Epithelial cell of proximal tubule (primary cell): ENCODE measurements at places on chromosomes 5 and 9. TPM values are rescaled to one million over a fixed set of nuclear protein-coding genes. Genes with fewer than 3 reads are reported as not detected.

DNA sequence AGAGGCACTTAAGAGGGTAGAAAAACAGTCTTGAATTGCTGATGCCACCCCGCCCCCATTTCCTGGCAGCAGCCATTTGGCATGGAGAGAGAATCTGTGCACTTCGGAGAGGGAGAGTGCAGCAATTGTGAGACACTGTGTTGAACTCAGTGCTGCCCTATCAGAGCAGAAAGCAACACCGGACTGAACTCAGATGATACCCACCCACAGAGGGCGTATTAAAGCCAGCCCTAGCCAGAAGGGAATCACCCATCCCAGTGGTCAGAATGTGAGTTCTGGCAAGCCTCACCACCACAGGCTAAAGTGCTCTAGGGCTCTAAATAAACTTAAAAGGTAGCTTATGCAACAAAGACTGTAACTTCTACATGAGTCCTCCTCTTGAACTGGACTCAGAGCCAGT is 88.4 kb upstream of the RGS7BP start:
- no peak for DNase-seq

- no peak for DNase-seq
Observed at GRCh38 chr9:35042081-35042604, 30.3 kb downstream of the VCP start.

GRCh38 chr5:96628406-96628805 is 33.8 kb upstream of the CAST start:
- no peak for DNase-seq

DNA sequence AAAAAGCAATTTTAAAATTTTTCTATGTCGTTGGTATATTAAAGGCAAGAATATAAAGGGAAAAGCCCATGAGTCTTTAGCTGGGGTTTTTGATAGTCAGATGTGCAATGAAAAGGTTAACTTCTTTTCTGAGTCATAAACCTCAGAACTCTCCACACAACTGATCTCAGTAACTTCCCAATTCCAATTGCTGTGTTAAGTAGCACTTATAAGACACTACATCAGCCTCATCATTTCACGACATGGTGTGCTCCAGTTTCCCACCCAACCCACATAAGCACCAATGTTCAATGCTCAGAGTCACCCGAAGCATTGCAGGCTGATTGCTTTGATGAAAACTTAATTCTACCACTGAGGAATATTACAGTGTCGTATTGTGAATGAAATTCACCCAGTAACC is 155.8 kb downstream of the TSSK1B start:
- no peak for DNase-seq

DIPK1B gene
- 11.4 and 20.3 TPM in 2 replicates for total RNA-seq

DNA sequence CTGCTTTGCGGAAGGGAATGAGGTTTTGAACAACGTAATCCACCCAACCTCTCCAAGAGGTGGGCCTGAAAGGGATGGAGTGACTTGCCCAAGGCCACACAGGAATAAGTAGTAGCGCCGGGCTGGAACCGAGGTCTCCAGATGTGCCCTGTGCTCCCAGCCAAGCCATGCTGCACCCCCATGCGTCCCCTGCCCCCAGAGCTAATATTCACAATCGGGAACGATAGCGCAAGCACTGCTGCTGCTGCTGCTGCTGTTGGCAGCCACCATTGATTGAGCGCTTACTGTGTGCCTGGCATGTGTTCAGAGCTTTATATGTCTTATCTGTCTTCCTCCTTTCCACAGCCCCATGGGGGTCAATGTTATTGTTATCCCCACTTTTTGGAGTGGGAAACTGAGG is 43.9 kb downstream of the AMBP start:
- no peak for DNase-seq

- DNase-seq: no peak
Observed at GRCh38 chr9:110479481-110479880, 100.1 kb downstream of the SVEP1 start.

DNA sequence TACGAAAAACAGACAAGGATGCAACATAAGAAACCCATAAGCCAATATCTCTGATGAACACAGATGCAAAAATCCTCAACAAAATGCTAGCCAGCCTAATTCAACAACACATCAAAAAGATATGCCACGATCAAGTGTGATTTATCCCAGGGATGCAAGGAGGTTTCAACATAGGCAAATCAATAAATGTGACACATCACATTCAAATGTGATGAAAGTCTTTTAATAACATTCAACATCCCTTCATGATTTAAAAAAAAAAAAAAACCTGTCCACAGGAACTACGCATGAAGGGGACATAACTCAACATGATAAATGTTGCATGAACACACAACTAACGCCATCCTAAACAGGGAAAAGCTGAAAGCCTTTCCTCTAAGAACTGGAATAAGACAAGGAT is 102.2 kb downstream of the PLPP1 start:
- no peak for DNase-seq

GRCh38 chr9:120946259-120946658 is 19.7 kb upstream of the TRAF1 start:
- DNase-seq: no peak

- no peak for DNase-seq
Observed at GRCh38 chr9:123796094-123796493, 133.8 kb downstream of the DENND1A start.

DNA sequence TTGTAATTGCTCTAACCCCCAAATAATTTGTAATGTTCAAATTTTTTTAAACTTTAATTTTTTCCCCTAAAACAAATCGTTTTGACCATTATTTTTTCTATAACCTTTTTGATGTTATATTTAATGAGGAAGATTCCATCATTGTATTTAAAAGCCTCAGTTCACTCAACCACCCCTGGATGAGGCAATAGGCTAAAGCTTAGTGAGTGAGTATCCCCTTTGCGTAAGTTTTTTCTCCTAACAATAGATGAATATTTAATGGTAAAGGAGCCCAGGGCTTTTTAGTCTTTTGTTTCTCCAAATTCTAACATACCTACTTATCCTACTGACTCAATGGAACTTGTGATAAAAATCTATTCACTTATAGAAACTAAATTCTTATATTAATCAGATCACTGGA is 38.1 kb downstream of the ALDH1A1 start:
- DNase-seq: no peak

GRCh38 chr5:1052641-1053390 is 44.2 kb downstream of the NKD2 start:
- DNase-seq: no peak

DNA sequence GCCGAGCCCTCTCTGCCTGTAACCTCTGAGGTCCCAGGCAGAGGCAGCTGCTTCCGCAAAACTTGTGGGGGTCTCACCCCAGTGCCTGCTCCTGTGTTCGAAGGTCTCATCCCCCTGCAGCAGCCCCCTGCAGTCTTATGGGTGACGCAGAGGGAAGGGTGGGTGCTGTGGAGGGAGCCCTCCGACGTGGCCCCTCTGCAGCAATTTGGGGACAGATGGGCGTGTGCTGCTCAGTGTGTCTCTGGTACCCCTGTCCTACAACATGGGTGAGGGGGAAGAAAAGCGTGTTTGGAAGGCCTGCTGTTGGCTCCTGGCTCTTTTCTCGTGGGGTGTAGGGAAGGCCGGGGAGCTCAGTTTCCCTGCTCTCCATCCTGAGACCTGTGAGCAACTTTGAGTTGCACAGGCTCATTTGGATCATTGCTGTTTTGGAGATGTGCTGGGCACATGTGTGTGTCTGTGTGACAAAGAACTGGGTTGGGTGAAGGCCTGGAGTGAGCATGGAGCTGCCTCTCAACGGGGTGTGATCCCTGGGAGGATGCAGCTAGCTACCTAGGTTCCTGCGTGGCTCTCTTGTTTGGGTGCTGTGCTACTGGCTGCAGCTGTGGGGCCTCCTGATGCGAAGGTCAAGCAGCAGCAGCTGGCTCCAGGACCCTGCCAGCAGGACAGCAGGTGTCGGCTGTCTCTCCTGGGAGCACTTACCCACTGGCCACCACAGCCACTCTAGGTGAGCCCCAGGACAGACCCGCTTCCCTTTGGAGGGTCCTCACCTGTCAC is 179.6 kb upstream of the PITX1 start:
- DNase-seq: no peak

- DNase-seq: no peak
Observed at GRCh38 chr9:116303270-116303669, 149.7 kb downstream of the PAPPA start.

SOX30 gene
- 0.23 TPM in 1 of 2 replicates, not detected in the other for total RNA-seq

C9orf50 gene
- 0.69 TPM in 1 of 2 replicates, not detected in the other for total RNA-seq

PLPP7 gene
- total RNA-seq: 0.65 and 2.2 TPM in 2 replicates

GRCh38 chr9:115183436-115183835 is 65.5 kb upstream of the TNC start:
- no peak for DNase-seq

GDF9 gene
- 0.14 and 0.52 TPM in 2 replicates for total RNA-seq

DNA sequence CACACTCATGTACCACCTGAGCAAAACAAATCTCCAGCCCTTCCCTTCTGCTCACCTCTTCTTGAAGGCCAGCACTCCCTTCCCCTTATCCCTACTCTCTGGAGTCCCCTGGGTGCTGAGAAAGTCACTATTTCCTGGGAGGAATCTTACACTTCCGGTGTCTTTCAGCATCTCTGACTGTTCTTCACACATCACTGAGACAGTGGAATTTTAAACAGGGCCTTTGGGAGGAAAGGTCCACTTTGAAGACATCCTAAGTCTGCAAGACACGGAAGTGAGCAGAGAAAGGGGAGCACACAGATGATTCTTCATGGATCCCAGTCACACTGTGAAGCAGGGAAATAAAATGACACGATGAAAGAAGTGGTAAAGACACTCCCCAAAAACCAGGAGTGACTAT is 25.6 kb downstream of the FRMD3 start:
- DNase-seq: no peak

DNA sequence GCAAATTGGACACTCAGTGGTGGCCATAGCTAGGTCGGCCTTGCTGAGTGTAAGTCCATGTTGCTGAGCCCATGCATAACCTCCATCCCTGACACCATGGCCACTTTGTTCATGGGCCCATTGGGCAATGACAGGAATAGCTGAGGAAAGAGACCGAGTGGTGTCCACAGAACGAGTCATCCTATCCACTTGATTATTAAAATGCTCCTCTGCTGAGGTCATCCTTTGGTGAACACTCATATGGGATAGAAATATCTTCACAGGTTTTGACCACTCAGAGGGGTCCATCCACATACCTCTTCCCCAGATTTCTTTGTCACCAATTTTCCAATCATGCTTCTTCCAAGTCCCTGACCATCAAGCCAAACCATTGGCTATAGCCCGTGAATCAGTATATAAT is 63.6 kb downstream of the PPIC start:
- DNase-seq: no peak
